Right lung (tissue), 10 donors: ENCODE measurements at places on chromosomes 4 and X. TPM values are rescaled to one million over a fixed set of nuclear protein-coding genes. Genes with fewer than 3 reads are reported as not detected.

FAM236C gene
- not detected for polyA plus RNA-seq

UGT2B10 gene
- not detected for polyA plus RNA-seq

GRCh38 chr4:145071560-145071959, 26.4 kb downstream of the ANAPC10 start:
- no peak for DNase-seq

- no peak for DNase-seq
Measured at GRCh38 chr4:178102139-178102538, 659.9 kb upstream of the AGA start.

DNA sequence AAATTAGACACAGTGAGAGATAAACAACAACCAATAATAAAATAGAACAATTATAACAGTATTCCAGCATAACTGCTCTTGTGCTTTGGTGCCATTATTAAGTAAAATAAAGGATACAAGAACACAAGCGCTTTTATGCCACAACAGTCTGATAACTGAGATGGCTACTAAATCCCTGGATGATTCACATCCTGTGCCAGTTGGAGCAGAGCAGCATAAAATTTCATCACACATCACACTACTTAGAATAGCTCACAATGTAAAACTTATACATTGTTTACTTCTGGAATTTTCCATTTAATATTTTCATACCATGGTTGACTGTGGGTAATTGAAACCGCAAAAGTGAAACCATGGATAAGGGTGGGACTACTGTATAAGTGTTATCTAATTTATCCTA, 399.9 kb upstream of the CNKSR2 start:
- DNase-seq = no peak
